ENCODE measurements at places on chromosomes 2 and 18. TPM values are rescaled to one million over a fixed set of nuclear protein-coding genes. Genes with fewer than 3 reads are reported as not detected.

Gene FOXI3
- not detected for total RNA-seq

Gene SGPP2
- 10.0 TPM for total RNA-seq

Gene ACVR1C
- 2.3 TPM for total RNA-seq

Gene DTNA
- 1.4 TPM for total RNA-seq

Gene REG1B
- total RNA-seq = not detected

Gene REG3A
- total RNA-seq = not detected

Gene TLX2
- 0.19 TPM for total RNA-seq

Gene KIF5C
- 16.4 TPM for total RNA-seq

Gene MARCHF4
- not detected for total RNA-seq
